ENCODE measurements at places on chromosomes 7 and 10.

GRCh38 chr7:20284003-20284770, 46.5 kb upstream of the ITGB8 start:
- no peak for DNase-seq

- DNase-seq: peak; percentile 21
Measured at GRCh38 chr7:32161708-32162107, 91.5 kb upstream of the PDE1C start.

GRCh38 chr10:4549139-4549653, 276.8 kb upstream of the AKR1E2 start:
- no peak for DNase-seq

DNA sequence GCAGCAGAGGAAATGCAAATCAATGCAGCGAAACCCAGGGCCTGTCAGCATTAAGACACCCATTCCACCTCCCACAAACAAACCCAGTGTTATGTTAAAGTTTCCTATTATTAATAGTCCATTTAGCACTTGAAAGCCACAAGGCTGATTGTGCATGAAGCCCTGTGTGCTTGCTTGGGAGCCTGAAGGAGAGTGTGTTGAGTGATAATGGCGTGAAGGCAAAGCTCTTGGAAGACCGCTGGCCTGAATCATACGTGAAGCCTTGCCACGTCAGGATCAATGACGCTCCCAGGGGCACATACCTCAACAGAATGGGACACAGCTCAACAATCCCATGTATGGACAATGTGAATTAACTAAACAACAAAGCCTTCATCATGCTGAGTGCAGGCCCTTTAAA, 25.1 kb downstream of the PTPRN2 start:
- no peak for DNase-seq

- DNase-seq: no peak
Measured at GRCh38 chr7:33649476-33650441, 255.6 kb upstream of the BMPER start.

- DNase-seq: no peak
Measured at GRCh38 chr10:120805014-120805812, 45.9 kb upstream of the WDR11 start.

GRCh38 chr10:69392481-69393000, 24.2 kb downstream of the TACR2 start:
- DNase-seq: no peak

GRCh38 chr7:129295015-129295423, 70.2 kb downstream of the AHCYL2 start:
- DNase-seq: peak; percentile 72

DNA sequence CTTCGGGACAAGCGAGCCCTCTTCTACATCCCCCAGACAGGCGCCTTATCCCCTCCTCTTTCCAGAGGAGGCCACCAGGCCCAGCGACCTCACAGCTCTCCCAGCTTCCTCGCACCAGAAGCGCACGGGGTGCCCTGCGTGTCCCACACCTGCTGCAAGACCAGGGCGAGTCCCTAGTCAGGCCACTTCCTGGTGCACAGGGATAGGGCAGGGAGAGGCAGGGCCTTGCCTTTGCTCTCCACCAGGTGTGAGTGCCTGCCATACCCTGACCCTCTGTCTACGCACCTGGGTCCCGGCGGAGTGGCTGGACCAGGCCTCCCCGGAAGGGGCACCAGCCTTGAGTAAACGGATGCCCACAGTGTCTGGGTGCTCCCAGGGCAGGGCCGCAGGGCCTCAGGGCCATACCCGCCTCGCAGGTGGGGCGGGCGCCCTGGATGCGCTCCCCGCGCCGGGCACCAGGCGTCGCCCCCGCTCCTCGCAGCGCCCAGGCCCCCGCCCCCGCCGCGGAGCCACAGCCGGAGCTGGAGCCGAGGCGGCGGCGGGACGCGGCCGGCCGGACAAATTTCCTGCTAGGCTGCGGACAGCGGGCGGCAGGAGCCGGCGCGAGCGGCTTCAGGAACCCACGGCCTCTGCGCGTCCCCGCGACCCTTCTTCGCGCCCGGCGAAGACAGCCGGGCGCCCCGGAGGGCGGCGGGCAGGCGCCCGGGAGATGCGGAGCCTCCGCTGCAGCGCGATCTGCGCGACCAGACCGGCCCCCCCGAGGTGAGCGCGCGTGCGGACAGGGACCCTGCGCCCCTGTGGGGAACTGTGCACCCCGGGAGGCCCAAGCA, at the start of gene PTPRE:
Gene PTPRE, plus strand, starts transcription at position 556 of the 830 bp plus-strand sequence. CDS start 133,779 bp downstream, outside the sequence.
- DNase-seq: no peak

DNA sequence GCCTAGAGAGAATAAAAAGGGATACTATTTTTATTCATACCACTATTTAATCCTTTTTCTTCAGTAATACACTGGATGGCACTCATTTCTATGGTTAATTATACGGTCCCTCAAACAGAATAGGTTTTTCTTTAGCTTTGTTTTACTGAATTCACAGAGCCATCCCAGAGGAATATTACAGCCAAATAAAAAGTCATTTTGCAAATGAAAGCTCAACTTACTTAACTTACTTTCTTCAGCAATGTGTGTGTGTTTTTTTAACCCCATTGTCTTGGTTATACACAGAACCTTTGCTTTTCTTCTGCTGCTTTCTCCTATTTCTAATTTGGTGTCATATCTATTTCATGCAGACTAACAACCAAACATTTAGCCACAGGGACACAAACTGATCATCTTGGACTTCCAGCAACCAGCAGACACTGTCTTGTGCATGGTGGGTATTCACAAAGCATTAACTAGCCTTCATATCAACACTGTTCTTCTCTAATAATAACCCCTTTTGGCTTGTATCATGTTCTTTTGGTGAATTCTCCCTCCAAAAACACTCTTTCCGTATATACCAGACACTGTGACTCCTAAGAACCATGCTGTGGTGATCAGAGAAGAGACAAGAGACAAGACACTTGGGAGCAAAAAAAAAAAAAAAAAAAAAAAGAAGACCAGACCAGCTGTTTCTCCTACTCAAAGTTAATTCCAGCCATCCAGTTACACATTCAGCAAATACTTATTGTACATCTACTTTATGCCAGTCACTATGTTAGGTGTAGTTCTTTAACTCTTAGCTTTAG, 40.4 kb downstream of the PIP4K2A start:
- no peak for DNase-seq

DNA sequence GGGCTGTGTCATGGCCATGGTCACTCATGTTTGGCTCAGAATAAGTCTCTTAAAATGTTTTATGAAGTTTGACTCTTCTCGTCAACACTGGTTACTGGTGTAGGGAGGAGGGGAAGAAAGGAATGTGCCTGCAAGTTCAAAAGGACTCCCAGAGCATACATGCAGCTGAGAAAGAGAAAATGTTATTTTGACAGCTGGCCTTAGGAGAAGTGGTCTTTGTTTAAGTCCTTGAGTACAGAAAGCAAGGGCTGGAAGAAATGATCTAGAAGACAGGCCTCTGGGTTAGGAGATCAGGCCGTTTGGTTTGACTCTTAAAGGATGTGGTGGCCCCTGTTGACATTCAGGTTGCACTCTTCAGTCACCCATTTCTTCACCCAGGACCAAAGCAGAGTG, 245.5 kb downstream of the REEP3 start:
- no peak for DNase-seq

GRCh38 chr10:97200616-97201015, 14.9 kb upstream of the SLIT1 start:
- no peak for DNase-seq

- DNase-seq: no peak
Measured at GRCh38 chr7:106484562-106484961, 176.4 kb downstream of the CCDC71L start.

DNA sequence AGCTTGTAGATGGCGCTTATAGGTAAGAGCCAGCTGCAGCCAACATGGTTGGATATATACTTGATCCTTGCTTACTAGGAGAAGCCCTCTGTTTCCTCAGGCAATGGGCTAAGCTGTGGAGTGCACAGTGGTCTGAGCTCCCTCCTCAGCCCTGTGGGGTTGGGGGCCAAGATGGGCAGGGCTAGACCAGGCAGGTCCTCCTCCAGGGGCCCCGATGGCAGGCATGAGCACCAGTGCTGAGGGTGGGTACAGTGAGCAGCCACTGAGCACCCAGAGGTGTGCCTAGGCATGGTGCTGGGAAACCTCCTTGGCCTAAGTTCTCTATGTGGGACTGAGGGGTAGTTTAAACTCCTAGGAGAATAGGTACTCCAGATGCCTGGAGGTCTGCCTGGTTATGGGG, 680.2 kb downstream of the SUGCT start:
- no peak for DNase-seq

DNA sequence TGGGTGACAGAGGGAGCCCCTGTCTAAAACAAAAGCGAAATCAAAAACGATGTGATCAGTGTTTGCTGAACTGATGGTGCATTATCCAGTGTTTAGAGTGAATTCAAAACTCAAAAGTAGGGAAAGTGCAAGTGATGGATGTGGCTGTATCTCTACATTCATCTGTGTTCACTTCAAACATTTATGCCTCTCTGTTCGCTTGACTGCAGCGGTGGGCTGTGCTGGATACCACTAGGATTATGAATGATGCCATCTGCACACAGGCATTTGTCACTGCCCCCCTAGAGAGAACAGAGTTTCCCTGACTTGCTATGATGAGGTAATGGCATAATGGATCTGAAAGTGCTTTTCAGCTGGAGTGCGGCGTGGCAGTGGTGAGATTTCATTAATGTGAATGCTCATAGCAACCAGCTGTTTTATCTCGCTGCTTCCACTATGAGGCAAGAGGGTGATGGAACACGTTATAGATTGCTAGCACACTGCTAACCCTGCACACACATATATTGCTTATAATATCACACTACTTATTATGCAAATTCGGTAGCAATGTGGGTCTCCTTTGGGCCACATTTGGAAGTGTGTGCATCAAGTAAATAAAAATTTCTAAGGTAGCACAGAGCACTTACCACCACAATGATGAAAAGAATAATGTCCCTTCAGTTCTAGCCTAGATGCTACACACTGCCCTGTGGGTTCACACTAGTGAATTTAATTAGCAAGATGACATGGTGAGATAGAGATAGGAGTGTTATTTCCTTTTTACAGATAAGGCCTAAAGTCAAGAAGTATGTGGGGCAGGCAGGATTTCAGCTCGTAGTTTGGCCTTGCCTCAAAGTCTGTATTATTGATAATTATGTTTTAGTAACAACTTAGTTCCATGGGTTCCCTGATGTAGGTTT, 164.7 kb downstream of the CAMK1D start:
- DNase-seq: no peak

- no peak for DNase-seq
Measured at GRCh38 chr7:10117815-10118214, 855.9 kb upstream of the PHF14 start.

Data from foreskin keratinocyte (primary cell).